ENCODE measurements at places on chromosomes 16 and 17.
A peak's percentile ranks its signal among the peaks of the same experiment; 100 is the strongest.

- DNase-seq: no peak
Observed at GRCh38 chr17:61087024-61087423, 312.6 kb upstream of the TBX2 start.

DNA sequence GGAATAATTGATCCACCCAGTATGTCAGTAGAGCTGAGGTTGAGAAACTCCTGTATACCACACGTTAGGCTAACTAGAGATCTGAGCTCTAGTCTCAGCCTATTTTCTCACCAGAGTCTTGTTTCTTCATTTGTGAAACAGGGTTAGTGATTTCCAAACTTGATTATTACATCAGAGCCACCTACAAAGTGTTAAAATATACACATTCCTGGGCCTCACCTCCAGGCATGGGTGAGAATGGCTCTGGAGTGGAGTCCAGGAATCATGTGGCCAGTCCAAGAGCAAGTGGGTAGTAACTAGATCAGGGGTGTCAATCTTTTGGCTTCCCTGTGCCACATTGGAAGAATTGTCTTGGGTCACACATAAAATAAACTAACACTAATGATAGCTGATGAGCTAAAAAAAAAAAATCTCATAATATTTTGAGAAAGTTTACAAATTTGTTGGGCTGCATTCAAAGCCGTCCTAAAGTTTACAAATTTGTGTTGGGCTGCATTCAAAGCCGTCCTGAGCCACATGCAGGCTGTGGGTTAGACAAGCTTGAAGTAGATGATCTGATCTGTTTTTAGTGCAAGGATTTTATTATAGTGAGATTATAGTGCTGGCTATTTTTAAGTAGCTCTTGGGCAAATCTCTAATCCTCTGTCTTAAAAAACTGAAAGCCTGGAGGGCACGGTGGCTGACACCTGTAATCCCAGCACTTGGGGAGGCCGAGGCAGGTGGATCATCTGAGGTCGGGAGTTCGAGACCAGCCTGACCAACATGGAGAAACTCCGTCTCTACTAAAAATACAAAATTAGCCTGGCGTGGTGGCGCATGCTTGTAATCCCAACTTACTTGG lies 20.4 kb downstream of the PRCD start:
- no peak for DNase-seq

- no peak for DNase-seq
Observed at GRCh38 chr17:50394711-50395110, 2.6 kb downstream of the LRRC59 start.

- DNase-seq: no peak
Observed at GRCh38 chr17:16254773-16255400, 37.9 kb downstream of the PIGL start.

GRCh38 chr17:15510361-15510760 lies 42.9 kb upstream of the CDRT4 start:
- no peak for DNase-seq

DNA sequence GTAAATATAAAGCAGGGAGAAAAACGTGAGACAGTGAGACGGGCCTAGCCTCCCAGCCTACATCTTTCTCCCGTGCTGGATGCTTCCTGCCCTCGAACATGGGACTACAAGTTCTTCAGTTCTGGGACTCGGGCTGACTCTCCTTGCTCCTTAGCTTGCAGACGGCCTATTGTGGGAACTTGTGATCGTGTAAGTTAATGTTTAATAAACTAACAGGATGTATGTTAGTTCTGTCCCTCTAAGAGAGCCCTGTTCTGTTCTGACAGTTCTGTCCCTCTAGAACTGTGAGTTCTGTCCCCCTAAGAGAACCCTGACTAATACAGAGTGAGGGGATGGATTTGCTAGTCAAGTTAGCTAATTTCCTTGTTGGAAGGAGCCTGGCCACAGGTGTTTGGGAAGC lies 16.7 kb upstream of the MYH10 start:
- no peak for DNase-seq

DNA sequence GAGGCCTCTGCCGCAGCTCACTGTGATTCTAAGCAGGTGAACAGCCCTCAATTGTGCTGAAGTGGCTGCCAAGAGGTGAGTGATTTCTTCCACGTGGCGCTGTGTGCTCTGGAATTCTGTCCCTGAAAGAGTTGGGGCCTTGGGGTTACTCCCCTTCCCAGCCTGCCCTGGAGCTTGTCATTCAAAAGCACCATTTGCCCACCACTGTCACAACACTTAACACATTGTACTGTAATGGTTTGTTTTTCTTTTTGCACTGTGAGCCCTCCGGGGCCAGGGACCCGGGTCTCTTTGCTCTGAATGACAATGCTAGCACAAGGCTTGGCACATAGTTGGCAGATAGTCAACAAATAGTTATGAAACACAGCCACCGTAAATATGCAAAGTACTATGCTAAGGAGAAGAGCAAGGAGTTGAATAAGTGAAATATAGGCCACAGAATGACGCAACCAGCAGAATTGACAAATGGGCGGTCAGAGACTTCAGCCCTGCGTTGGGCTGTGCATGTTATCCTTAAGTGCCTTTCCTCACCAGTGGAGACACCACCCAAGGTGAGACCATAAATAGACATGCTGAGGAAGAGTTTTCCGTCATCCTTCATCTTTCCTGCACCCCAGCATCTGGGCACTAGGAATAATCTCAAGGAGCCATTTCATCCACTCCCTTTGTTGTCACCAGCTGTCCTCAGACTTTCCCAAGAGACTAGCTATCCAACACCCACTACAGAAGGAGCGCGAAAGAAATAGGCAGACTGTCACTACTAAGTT lies 112.0 kb upstream of the DNAH9 start:
- peak; percentile 14 for DNase-seq

DNA sequence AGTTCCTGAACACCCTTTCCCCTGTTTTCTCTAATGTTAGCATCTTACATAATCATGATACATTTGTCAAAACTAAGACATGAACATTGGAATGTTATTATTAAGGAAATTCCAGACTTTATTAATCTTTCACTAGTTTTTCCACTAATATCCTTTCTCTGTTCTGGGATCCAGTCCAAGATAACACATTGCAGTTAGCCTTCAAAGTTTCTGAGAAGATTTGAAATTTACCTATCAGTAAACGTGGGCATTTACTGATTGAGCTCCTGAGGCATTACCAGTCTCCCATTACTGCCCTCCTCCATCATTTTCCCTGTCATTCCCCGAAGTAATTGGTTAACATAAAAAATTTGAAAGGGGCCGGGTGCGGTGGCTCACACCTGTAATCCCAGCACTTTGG lies 5.7 kb upstream of the CD300LG start:
- DNase-seq: no peak

- no peak for DNase-seq
Observed at GRCh38 chr17:67863624-67864247, 38.4 kb downstream of the BPTF start.

GRCh38 chr16:27383556-27384243 lies 18.3 kb upstream of the IL21R start:
- DNase-seq: no peak

GRCh38 chr17:6691546-6691945 lies 21.6 kb downstream of the SLC13A5 start:
- no peak for DNase-seq

Data from retina (tissue), 1 donor.